ENCODE measurements at places on chromosomes 1 and 21.

DNA sequence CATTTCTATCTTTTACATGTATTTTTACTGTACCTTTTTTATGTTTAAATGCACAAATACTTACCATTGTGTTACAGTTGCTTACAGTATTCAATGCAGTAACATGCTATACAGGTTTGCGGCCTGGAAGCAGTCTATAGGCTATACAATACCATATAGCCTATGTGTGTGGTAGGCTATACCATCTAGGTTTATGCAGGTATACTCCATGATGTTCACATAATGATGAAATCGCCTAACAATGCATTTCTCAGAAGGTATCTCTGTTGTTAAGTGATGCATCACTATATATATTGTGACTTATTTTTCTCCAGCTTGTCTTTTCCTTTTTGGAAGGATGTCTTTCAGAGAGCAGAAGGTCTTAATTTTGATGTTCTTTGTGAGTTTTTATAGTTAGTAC is 103.5 kb downstream of the MAST2 start:
- DNase-seq, result no peak

DNA sequence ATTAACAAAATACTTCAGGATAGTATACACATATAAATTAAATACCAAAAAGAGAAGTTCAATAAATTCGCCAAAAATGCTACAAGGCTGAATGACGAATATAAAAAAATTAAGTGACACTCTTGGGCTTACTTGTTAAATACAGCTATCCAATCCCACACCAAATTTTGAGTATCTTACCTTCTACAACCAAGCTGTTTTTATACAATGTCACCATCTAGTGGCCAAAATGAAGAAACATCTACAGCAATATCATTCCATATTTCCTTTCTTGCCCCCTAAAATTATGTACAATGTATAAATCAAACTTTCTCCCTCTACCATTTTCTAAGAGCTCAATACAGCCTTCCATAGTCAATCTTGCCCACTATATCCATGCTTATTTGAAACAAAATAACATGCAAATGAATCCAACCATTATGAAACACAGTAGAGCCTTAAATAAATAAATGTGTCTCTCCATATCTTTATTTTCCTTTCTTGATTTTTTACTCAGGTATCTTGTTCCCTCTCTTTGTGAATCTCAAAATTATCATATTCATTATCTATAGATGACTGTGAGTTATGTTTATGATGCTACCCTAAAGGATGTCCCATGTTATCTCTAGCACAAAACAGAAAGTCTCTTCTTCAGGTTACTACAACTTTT is 86.3 kb downstream of the ACBD6 start:
- DNase-seq, result peak; percentile 13

GRCh38 chr1:32028746-32029145 is 15.1 kb downstream of the KHDRBS1 start:
- no peak for DNase-seq

DNA sequence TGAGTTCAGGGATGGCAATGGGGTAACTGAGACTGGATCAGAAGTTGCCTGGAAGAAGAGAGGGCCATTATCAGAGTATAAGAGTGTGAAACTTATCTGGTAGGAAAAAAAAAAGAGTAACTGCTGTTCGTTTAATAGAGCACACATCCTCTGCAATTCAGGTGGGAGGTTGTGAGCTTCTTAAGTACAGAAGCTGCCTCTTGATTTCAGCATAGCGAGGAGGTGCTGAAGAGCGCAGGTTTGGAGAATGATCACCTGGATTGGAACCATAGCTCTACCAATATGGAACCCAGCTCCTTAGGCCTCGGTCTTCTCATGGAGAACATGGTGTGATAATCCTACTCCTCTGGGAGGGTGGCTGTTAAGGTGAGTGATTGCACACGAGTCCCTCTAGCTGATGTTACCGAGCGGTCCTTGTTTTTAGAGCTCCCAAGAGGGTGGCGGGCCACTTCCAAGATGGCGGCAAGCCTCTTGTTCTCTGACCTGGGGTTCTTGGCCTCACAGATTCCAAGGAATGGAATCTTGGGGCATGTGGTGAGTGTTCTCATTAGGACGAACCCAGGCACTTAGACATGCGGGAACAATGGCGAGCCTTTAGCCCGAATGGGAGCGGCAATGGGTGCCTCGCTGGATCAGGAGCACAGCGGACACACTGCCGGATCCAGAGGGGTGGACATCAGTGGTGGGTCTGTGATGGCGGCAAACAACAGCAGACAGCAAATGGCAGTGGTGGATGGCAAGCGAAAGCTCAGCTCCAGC is 3.3 kb upstream of the MX1 start:
- no peak for DNase-seq

DNA sequence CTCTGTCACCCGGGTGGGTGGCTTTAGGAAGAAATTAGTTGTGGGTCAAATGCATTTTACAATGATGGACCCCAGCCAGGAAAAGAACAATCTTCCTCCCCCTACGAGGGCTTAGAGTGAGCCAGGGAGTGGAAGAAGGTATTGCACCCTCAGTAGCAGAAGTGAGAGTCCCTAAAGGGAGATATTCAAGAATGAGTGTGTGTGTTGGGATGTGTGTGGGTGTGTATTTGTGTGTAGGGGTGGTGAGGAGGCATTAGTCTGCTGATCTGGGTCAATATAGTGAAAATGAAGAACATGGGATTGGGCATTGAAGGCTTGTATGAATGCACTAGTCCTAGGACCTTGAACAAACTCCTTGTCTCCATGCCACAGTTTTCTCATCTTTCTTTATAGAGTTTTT is 85.2 kb upstream of the RUNX1 start:
- DNase-seq, result no peak

DNA sequence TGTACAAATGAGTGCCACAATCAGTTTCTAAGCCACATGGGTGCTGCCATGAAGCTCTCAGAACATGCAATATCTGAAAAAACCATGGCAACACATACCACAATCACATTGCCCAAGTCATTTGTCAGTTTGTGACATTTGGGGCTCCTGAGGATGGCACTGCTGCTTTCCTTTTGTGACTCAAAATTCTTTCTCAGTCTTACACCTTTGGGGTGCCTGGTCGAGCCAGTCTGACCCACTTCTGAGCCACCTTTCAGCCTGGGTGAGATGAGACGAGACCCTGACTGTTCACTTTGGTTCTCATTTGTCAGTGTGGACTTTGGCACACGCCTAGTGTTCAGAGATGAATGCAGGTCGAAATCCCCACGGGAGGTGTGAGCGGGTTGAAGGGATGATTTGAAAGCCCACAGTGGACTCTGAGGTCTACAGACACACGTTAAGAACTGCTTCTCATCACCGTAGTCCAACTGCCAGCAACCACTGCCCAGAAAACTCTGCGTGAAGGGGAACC is 8.0 kb downstream of the BATF3 start:
- DNase-seq, result no peak

- DNase-seq, result peak; percentile 29
These were observed 123.3 kb downstream of the PCNX2 start for GRCh38 chr1:233172201-233172600.

DNA sequence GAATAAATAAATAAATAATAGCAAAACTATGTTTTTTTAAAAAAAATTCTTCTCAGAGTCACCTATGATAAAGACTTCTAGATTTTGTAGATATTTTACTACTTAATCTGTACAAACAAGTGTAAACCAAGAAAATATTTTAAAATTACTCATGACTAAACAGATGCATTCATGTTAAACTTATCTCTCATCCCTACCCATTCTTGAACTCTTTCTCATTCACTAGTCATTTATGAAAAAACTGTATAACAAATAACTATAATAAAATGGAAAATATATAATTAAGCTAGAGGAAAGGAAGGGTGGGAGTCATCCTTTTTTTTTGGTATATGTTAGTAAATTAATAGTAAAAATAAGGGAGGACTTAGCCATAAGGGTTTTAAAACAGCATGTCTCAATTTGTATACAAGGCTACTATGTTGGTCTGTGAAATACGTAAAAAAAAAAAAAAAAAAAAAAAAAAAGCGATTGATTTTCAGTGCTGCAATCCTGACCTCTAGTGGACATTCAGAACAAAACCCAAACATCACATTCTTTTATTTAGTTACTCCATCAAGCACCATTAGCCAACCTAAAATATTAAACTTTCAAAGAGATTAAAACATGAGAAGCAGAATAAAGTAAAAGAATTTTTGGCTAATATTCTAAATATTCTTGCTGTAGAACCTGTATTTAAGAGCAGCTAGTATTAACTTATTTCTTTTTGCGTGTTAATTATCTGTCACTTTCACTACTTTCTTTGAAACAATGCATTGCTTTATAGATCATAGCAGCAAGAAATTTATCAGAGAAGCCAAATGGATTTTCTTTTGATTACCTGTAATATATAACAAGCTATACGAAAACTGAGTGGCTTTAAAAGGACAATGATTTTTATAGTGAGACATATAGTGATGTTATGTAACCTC is 255.8 kb upstream of the CACYBP start:
- no peak for DNase-seq

DNA sequence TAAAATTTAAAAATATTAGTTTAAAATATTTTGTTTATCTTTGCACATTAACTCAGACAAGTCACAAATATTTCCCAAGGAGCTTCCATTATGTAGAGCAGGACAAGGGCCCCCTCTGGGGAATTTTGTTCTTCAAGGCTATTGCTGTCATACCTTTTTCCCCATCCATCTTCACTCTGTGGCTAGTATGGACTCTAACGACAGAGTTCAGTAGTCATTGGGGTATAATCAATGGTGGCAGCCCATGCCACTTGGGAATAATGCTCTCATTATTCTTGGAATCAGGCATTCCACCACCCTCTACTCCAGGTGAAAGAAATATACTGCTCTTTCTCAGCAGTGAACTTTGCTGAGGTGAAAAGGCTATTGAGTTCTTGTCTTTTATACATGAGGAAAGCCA is 38.5 kb upstream of the ERO1B start:
- DNase-seq, result no peak

Data from HuH-7 (cell line).